ENCODE measurements at places on chromosomes 7 and 10. TPM values are rescaled to one million over a fixed set of nuclear protein-coding genes. Genes with fewer than 3 reads are reported as not detected.

Gene EPO
- total RNA-seq, result not detected

- peaks cover 23% of the 10 kb centered on the region for H3K27me3 ChIP-seq
- H3K36me3 ChIP-seq, result no peaks in the 10 kb centered on the region
- no peak for DNase-seq
- H3K27ac ChIP-seq, result no peak overlapping the region
These were observed 200.3 kb downstream of the DNAJB6 start for GRCh38 chr7:157537056-157537455.

GRCh38 chr7:39948375-39948955, 1.6 kb upstream of the CDK13 start:
- peak overlapping the region; percentile 98 for H3K27ac ChIP-seq
- peak; percentile 10 for DNase-seq
- peaks cover 9% of the 10 kb centered on the region for H3K4me1 ChIP-seq
- peak overlapping the region; percentile 96 for H3K4me3 ChIP-seq
- no peaks in the 10 kb centered on the region for H3K36me3 ChIP-seq
- H3K27me3 ChIP-seq, result no peaks in the 10 kb centered on the region

DNA sequence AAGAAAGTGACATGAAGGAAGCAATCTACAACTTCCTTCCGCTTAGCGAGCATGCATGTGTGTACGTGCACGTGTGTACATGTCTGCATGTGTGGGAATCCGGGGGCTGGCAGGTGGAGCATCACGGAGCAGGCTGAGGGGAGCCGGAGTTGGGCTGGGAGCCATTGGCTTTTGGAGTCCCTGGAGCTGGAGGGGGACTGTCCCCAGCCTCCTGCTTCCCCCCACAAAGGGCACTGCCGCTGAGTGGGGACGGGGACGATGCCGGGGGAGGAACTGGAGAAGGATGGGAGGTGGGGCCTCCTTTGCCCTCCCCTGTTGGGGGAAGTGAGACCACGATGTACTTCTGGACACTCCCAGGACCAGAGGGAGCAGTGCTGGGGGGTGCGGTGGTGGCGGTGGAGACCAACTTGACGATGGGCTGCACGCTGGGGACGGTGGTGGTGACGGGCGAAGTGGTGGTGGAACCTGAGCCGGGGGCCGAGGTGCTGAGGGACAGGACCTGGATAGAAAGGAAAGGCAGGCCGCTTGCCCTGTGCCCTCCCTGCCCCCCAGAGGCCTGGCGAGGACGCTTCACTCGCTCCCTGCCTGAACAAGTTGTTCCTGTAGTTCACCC, 5.8 kb downstream of the AP4M1 start:
- H3K27me3 ChIP-seq, result no peaks in the 10 kb centered on the region
- peaks cover 8% of the 10 kb centered on the region for H3K4me1 ChIP-seq
- no peak overlapping the region for H3K27ac ChIP-seq

DNA sequence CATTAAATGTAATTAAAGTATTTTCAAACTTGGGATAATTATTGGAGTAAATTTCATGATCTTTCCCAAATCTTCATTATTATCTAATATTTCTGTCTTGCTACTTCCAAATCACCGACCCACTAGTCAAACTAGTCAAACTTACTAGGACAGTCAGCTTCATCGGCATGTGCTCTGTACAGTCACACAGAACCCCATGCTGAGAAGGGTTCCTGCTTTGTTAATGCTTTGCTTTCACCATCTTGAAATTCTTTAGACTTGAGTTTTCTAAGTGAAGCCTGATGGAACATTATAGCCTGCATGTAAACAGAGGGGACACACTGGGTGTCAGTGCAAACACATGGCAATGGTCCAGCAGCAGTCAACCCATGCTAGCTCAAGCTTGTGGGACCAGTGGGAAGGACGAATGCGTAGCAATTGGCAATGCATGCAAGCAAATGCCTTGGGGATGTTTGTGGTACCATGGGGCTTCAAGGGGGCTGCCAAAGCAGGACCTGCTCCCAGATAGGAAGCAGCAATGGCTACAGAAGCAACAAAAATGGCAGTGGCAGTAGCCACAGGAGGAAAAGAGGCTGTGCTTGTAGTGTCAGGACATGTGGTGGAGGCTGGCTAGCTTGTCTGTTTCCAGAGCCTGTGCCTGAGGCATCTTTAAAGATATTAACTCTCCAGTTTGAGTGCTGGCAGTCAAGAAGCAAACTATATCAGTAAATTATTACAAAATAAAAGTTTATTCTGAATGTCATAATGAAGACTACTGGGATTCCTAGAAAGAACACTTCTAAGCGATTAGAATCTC, 441.1 kb upstream of the SEMA3D start:
- H3K4me1 ChIP-seq, result no peaks in the 10 kb centered on the region
- peak; percentile 11 for DNase-seq
- no peaks in the 10 kb centered on the region for H3K27me3 ChIP-seq
- H3K4me3 ChIP-seq, result no peak overlapping the region

All from A673 (cell line).